Epithelial cell of proximal tubule (primary cell): ENCODE measurements at places on chromosomes 5 and 9. TPM values are rescaled to one million over a fixed set of nuclear protein-coding genes. Genes with fewer than 3 reads are reported as not detected.

Gene DNAH5
- 1.2 and 1.7 TPM in 2 replicates for total RNA-seq

Gene RASGRF2
- 2.6 and 9.0 TPM in 2 replicates for total RNA-seq

Gene SKP2
- total RNA-seq: 25.2 and 44.3 TPM in 2 replicates

Gene CCDC187
- 0.75 TPM in 1 of 2 replicates, not detected in the other for total RNA-seq

Gene FOXD1
- total RNA-seq: 26.8 and 30.0 TPM in 2 replicates

Gene FAM151B
- total RNA-seq: 0.06 and 0.51 TPM in 2 replicates

Gene SPATA6L
- 0.92 and 1.7 TPM in 2 replicates for total RNA-seq

Gene QRFP
- not detected in 2 replicates for total RNA-seq

Gene ZNF484
- total RNA-seq: 3.8 and 4.0 TPM in 2 replicates

Gene FCN2
- not detected in 2 replicates for total RNA-seq
